ENCODE measurements at places on chromosomes 12 and 14. TPM values are rescaled to one million over a fixed set of nuclear protein-coding genes. Genes with fewer than 3 reads are reported as not detected.

DNA sequence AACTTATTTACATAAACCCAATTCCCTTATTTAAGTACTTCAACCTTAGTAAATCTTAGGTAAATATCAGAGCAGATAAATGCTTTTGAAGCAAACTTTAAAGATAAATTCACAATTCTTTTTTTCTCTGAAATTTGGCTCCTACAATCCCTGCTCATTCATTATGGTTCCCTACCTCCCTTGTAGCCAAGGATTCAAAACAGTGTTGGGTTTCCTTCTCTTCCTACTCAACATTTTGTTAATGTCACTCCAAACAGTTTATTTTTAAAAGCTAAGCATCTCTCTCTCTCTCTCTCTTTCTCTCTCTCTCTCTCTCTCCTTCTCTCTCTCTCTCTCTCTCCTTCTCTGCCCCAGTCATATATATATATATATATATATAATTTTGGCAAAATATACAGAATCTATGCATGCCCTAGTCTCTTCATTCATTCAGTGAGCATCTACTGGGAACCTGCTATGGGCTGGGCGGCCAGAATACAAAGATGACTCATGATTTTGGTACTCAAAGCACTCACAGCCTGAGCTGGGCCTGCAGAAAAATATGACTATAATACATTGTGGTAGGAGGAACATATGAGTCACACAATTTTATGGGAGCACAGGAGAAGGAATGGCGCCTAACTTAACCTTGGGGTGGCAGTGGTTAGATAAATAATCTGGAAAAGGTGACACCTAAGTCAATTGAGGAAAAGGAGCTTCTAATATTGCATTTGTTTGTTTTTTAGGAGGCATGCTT is 123.7 kb upstream of the DHRS4 start:
- no peak for DNase-seq
- no peak overlapping the region for H3K27ac ChIP-seq
- no peaks in the 10 kb centered on the region for H3K36me3 ChIP-seq
- no peak overlapping the region for H3K4me3 ChIP-seq
- no peaks in the 10 kb centered on the region for H3K27me3 ChIP-seq
- H3K4me1 ChIP-seq = peaks cover 6% of the 10 kb centered on the region

GRCh38 chr12:111585690-111586089 is 13.4 kb downstream of the ATXN2 start:
- H3K36me3 ChIP-seq = peaks cover 8% of the 10 kb centered on the region
- no peak for DNase-seq
- H3K27ac ChIP-seq = no peak overlapping the region
- peaks cover 5% of the 10 kb centered on the region for H3K4me1 ChIP-seq

DNA sequence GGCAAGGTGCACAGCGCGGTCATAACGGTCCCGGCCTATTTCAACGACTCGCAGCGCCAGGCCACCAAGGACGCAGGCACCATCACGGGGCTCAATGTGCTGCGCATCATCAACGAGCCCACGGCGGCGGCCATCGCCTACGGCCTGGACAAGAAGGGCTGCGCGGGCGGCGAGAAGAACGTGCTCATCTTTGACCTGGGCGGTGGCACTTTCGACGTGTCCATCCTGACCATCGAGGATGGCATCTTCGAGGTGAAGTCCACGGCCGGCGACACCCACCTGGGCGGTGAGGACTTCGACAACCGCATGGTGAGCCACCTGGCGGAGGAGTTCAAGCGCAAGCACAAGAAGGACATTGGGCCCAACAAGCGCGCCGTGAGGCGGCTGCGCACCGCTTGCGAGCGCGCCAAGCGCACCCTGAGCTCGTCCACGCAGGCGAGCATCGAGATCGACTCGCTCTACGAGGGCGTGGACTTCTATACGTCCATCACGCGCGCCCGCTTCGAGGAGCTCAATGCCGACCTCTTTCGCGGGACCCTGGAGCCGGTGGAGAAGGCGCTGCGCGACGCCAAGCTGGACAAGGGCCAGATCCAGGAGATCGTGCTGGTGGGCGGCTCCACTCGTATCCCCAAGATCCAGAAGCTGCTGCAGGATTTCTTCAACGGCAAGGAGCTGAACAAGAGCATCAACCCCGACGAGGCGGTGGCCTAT is 875 bp downstream of the HSPA2 start:
- peaks cover 22% of the 10 kb centered on the region for H3K4me1 ChIP-seq
- H3K27me3 ChIP-seq = peaks cover 44% of the 10 kb centered on the region
- DNase-seq = peak; percentile 6

The MYRFL gene
- not detected for total RNA-seq

The KCNK13 gene
- not detected for total RNA-seq

The PFDN5 gene
- total RNA-seq = 309 TPM

Measured in activated naive CD8-positive, alpha-beta T cell treated with anti-CD3 and anti-CD28 coated beads for 36 hours (primary cell).